Parietal lobe (tissue), 2 donors: ENCODE measurements at places on chromosomes 6 and 20. TPM values are rescaled to one million over a fixed set of nuclear protein-coding genes. Genes with fewer than 3 reads are reported as not detected.

PAX1 gene
- not detected for total RNA-seq

PRDM13 gene
- total RNA-seq, result not detected

RFX6 gene
- not detected for total RNA-seq

TP53TG5 gene
- total RNA-seq, result 1.9 TPM

PKIG gene
- 23.2 TPM for total RNA-seq

ENPP5 gene
- total RNA-seq, result 5.0 TPM

C20orf141 gene
- total RNA-seq, result not detected

OOEP gene
- total RNA-seq, result not detected

KCNQ5 gene
- 26.9 TPM for total RNA-seq

SUN5 gene
- not detected for total RNA-seq

KAT14 gene
- 32.2 TPM for total RNA-seq
